ENCODE measurements at places on chromosomes 1 and 21.

GRCh38 chr1:86416343-86416742, 7.6 kb upstream of the CLCA2 start:
- no peak for DNase-seq

- no peak for DNase-seq
These were observed 81.8 kb downstream of the KCNN3 start for GRCh38 chr1:154788110-154788870.

DNA sequence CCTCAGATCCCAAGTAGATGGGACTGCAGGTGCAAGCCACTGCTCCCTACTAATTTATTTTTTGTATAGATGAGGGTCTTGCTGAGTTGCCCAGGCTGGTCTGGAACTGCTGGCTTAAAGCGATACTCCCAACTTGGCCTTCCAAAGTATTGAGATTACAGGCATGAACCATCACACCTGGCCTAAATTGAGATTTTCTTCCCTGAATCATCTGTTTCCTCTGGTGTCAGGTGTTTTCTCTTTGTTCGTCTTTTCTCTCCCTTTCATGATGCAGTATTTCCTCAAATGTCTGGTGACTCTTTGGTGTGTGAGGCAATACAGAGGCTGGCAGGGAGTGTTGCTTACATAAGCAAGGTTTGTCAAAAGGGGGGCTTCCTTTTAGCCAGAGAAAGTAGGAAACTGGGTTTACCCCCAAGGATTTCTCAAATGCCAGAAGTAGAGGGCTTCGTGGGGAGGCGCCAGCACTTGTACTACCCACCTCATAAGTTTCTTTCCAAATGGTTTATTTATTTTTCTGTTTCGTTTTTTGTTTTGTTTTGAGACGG, 27.6 kb downstream of the CLDN14 start:
- no peak for DNase-seq

DNA sequence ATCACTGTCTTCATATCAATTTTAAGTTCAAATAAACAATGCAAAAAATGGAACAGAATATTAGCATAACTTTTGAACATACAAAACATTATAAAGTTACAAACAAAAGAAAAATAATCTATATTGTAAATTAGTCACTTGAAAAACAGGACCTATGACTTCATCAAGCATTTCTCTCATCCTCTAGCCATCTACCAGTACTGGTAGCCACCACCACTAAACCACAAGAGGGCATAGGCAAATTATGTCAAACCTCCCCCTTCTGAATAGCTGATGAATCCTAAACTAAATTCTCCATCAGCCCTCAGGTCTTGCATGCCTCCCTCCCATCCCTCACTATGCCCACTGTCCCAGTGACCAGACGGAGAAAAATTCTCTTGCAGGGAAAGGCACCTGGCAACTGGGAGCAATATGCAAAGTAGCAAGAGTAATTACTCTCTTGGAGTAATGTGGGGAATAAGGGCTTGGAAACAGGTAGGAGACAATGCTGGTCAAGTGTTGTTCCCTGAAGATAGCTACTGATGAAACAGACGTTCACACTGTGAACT, 37.1 kb downstream of the SSX2IP start:
- DNase-seq = no peak

DNA sequence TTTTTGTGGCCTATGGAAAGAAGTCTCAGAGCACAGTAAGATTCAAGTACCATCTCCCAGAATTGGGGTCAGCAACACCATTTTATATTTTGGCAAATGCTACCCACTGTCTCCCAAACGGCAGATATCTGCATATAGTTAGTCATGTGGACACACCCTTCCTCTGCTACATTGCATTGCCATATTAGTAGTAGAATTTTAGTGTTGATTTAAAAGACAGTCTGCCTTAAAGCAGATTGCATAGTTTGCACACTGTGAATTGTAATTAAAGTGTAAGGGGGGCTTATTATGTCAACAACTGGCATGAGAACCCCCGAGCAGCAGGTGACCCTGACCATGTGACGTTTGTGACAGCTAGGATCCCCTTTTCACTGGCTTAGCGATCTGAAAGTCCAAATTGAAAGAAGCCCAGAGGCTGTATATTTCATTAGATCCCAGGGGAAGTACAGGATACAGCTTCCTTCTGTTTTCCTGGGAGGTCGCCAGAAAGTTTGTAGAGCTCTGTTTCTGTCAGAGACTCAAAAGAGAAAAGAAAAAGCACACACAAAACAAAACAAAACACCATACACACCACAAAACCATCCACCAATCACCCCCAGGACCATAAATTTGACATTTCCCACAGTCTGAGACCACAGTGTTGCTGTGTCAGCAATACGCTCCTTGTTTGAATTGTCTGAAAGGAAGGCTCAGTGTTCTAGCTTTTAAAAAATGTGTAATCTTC, 172.4 kb downstream of the NFIA start:
- no peak for DNase-seq

- no peak for DNase-seq
These were observed 735 bp upstream of the YTHDF2 start for GRCh38 chr1:28735961-28736449.

DNA sequence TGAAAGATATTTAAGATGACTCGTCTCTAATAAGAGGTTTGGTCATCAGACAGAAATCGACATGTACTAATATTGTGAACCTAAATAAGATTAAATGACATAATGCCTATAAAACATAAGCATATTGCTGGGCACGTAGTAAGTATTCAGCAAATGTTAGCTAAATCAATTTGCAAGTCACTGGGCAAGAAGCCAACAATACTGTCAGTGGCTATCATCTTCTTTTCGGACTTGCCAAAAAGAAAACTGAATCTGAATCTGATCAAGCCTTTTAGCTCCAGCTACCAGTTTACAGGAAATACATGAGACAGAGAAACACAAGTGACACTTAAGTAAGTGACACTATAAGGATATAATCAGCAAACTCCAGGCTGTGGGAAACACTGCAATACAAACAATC, 46.0 kb downstream of the RPL5 start:
- DNase-seq = no peak

- no peak for DNase-seq
These were observed 2.0 kb upstream of the UBE2G2 start for GRCh38 chr21:44803651-44804050.

- no peak for DNase-seq
These were observed 209.6 kb upstream of the DPYD start for GRCh38 chr1:98130408-98130807.

DNA sequence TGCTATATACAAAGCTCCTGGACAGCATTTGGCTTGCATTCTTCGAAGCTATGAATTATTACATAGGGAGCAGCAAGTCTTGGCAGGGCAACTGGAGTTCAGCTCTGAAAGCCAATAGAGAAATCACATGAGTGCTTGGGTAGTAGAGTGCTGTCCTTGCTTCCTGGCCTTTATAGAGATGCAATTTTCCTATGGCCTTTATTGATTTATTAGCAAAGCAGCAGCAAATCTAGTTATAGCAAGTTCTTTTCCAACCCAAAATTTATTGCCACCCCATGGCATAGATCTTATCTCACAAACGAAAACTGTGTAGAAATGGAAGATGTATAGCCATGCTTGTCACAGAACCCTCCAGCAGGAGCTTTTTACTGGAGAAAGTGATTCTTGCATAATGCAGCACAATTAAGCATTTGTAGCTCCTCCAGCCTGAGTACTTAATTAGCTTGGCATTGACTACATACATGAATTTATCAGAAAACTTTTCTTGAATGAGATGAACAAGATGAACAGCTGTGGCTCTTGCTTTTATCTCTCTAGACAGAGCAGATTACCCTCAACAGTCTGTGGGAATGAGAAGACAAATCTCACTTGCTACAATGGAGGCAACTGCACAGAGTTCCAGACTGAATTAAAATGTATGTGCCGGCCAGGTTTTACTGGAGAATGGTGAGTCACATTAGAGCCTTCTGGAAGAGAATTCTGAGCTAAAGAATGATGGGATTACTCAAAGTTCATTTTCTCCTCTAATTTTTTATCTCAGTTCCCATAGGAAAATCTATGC, 170.1 kb downstream of the CRB1 start:
- no peak for DNase-seq

GRCh38 chr21:32317726-32318125, 19.1 kb downstream of the MRAP start:
- no peak for DNase-seq

GRCh38 chr1:228343191-228343661, 63.4 kb downstream of the TRIM11 start:
- no peak for DNase-seq

DNA sequence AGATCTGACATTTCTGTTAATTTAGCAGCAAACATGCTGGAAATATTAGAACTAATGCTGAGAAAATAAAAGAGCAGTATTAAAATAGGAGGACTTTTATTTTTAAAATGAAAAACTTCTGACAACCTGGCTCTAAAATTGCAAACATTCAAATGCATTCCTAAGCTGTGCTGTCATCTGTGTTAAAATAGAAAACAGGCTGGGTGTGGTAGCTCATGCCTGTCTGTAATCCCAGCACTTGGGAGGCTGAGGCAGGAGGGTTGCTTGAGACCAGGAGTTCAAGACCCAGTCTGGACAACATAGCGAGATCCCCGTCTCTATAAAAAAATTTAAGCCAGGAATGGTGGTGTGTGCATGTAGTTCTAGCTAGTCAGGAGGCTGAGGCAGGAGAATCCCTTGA, 44.6 kb downstream of the MIGA1 start:
- DNase-seq = no peak

- DNase-seq = no peak
These were observed 43.9 kb upstream of the CNN3 start for GRCh38 chr1:94970783-94971182.

GRCh38 chr1:156591432-156592157, at the start of gene NAXE:
Gene NAXE, plus strand, starts transcription at chr1:156591776. Its CDS starts 29 bp downstream, at chr1:156591805.
- peak; percentile 38 for DNase-seq

DNA sequence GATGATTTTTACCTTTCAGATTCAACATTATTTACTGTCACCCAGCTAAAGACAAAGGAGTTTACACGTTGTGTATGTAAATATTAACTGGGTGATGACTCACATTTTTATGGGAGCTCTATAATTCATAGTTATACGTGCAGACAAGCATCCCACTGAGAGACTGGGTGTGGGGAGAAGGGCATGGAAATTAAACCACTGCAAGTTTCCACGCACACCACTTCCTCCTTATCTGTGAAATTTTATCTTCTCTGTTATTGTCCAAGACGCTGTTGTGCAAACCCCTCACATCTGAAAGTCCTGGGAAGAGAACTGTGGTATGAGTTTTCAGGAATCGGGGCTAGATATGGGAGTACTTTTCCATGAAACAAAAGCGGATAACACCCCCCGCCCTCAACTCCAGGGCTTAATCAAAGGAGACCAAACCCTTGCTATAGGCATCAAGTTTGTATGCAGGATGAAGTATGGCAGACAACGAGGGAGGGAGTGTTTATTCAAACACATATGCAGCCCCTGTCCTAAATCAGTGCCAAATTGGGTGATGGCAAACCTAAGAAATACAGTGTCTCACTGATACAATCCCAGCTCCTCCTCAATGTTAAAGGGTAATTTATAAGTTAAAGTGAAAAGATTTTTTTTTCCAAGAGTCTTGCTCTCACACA, 23.3 kb upstream of the DPT start:
- no peak for DNase-seq

DNA sequence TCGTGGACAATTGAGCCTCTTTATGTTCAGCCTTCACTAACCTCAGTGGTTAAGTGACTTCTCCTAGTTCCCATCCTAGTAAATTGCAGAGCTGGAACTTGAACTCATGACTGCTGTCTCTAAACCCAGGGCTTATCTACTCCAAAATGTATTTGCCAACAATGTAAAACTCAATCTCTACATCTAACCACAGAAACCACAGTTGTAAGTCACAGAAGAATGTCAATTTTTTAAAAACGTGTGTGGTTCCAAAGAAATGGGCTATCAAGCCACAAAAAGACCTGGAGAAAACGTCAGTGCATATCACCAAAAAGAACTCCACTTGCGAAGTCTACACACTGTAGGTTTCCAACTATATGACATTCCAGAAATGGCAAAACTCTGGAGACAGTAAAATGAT, 172.6 kb upstream of the HMCN1 start:
- DNase-seq = no peak

DNA sequence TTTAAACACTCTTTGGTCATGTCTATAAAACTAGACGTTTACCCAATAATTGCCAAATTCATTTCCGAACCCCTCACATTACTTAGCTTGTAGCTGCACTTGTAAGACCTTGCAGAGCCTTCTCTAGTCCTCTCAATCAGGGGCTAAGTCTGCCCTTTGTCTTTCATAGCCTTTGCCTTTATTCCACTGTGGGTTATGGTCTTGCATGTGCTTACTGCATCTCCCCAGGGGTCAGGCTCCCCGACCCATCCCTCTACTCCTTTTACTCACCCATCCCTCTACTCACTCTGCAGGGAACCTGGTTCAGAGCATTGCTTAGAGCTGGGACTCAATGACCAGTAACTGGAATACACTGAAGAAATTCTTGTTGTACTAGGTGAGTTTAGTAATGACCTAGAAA, 235.4 kb downstream of the PCP4 start:
- DNase-seq = no peak

All from activated CD4-positive, CD25-positive, alpha-beta regulatory T cell treated with anti-CD3 and anti-CD28 coated beads, Interleukin-2, amount 50 U/mL, for 16 hours (primary cell).